CD8-positive, alpha-beta memory T cell (primary cell): ENCODE measurements at places on chromosomes 6 and 20. TPM values are rescaled to one million over a fixed set of nuclear protein-coding genes. Genes with fewer than 3 reads are reported as not detected.

GRCh38 chr20:57384486-57384885, 6.7 kb upstream of the RBM38 start:
- peaks cover 13% of the 10 kb centered on the region for H3K4me1 ChIP-seq
- H3K27ac ChIP-seq = no peak overlapping the region
- H3K27me3 ChIP-seq = no peaks in the 10 kb centered on the region
- peaks cover 3% of the 10 kb centered on the region for H3K36me3 ChIP-seq

- DNase-seq = no peak
- peaks cover 70% of the 10 kb centered on the region for H3K4me1 ChIP-seq
- H3K36me3 ChIP-seq = peaks cover 3% of the 10 kb centered on the region
- H3K27me3 ChIP-seq = no peaks in the 10 kb centered on the region
Measured at GRCh38 chr20:35660122-35660937, 4.4 kb downstream of the CPNE1 start.

- no peaks in the 10 kb centered on the region for H3K36me3 ChIP-seq
- no peak overlapping the region for H3K4me3 ChIP-seq
- no peaks in the 10 kb centered on the region for H3K27me3 ChIP-seq
- DNase-seq = no peak
- H3K27ac ChIP-seq = no peak overlapping the region
Measured at GRCh38 chr6:147190556-147190955, 13.7 kb upstream of the STXBP5 start.

The CALHM4 gene
- total RNA-seq = not detected

The PHACTR1 gene
- 0.04 TPM for total RNA-seq

The HLA-DMA gene
- total RNA-seq = 14.0 TPM

DNA sequence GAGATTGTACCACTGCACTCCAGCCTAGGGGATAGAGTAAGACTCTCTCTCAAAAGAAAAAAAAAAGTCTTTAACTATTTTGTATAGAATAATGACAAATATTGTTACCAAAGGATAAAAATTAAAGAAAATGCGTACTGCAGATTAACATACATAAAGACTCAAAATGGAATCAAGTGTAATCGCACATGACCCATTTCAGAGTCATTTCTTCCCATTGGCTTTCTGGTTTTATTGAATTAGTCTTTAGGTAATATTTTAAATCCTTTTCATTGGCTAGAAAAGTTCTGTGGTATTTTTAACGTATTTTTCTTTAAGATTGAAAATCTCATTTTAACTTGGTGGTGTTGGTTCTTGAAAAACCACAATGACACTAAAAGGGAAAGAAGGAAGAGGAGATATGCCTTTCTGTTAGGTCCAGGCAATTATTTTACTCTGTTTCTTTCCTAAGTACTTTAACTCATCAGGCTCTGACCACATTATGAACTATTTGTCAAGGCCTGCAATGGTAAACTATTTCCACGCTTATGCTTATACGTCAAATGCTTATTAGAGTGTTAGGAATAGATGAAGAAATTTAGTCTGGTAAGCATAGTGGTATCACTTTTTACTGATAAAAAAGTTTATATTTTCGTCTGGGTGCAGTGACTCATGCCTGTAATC, 52.3 kb downstream of the PLEKHG1 start:
- no peaks in the 10 kb centered on the region for H3K27me3 ChIP-seq
- DNase-seq = no peak
- no peak overlapping the region for H3K27ac ChIP-seq
- H3K4me3 ChIP-seq = no peak overlapping the region

GRCh38 chr20:48107560-48107959, 322.3 kb upstream of the SULF2 start:
- H3K36me3 ChIP-seq = no peaks in the 10 kb centered on the region
- no peaks in the 10 kb centered on the region for H3K4me1 ChIP-seq
- no peak overlapping the region for H3K4me3 ChIP-seq
- no peak overlapping the region for H3K27ac ChIP-seq

DNA sequence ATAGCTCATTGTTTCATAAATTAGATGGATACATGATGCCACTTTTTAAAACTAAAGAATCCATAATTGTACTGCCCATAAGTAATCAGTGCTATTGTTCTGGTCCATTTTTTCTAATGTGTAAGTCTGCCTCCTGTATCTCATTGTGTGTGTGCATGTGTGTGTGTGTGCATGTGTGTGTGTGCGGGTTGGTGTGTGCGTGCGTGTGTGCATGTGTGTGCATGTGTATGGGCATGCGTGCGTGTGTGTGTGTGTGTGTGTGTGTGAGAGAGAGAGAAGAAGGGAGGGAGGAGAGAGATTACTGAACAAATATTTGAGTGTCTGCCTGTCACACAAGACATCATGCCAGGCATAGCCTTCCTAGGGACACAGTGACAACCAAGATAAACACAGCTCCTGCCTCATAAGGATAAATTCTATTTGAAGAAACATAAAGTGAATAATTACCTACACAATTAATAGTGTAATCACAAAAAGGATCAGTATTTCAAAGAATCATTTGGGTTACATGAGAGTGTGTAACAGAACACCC, 33.2 kb upstream of the RPS6KA2 start:
- H3K27ac ChIP-seq = no peak overlapping the region
- no peaks in the 10 kb centered on the region for H3K36me3 ChIP-seq
- DNase-seq = no peak
- no peak overlapping the region for H3K4me3 ChIP-seq
- H3K4me1 ChIP-seq = peaks cover 4% of the 10 kb centered on the region

The VWA7 gene
- total RNA-seq = 1.4 TPM
